ENCODE measurements at places on chromosomes 7 and 10.

DNA sequence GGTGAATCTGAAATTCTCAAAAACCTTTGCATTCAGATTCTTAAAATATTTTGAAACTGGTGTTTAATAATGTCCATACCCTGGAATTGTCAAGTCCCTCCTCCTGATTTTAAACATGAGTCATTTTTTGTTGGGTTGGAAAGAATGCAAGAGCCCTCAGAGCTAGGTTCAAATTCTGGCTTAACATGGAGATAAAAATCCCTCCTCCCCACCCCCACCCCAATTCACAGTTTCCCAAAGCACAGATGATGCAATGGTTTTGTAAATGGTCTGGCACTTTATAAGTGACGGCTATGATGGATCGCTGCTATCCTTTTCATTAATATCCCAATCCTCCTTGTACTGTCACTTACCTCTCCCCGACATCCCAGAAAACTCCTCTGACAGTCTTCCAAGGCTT lies 332.8 kb downstream of the PLXNA4 start:
- DNase-seq: no peak

GRCh38 chr7:94374721-94375566 lies 19.8 kb upstream of the COL1A2 start:
- peak; percentile 98 for DNase-seq

DNA sequence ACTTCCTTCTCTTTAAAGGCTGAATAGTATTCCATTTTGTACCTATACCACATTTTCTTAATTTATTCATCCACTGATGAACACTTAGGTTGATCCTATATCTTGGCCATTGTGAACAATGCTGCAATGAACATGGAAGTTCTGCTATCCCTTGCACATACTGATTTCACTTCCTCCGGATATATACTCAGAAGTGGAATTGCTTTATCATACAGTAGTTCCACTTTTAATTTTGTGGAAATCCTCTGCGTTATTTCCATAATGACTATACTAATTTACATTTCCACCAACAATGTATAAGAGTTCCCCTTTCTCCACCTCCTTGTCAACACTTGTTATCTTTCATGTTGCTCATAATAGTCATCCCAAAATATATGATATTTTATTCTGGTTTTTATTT lies 312.6 kb downstream of the PLXDC2 start:
- DNase-seq: no peak

GRCh38 chr7:25242678-25243077 lies 14.4 kb upstream of the NPVF start:
- no peak for DNase-seq

DNA sequence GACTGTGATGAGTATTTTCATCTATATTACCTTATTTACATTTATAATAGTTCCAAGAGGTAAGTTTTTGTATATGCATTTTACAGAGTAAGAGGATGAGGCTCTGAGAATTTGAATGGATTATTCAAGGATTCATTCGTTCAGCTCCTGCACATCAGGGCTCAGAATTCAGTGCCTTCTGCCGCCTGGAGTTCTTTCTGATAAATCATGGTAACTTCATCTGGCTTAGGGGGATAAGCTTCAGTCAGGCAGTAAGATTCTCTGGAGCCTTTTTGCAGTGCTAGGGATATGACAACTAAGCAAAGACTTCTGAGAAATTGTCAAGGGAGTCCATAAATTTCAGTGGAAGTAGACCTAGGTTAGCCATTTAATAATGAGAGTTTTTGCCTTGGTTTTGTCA lies 668.6 kb downstream of the NRG3 start:
- DNase-seq: no peak

GRCh38 chr10:124632064-124632531 lies 112.1 kb downstream of the FAM53B start:
- DNase-seq: no peak

- DNase-seq: no peak
Observed at GRCh38 chr10:22593636-22594198, 120.7 kb downstream of the PIP4K2A start.

DNA sequence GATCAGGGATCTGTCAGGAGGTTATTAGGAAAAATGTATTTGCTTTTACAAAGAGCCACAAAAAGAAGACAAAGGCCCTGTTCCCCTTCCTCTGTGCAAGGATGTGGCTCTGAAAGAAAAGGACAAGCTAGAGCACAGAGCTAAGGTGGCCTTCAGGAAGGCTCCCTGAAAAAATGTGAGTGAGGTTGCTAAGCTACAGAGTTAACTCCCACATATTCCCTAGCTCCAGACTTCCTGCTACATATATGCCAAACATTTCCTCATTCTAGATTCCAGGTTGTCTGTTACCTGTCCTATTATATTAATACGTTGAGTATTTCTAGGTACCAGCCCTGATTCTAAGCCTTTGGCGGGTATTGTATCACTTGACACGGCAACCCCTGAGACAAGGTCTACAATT lies 369.0 kb downstream of the PARD3 start:
- no peak for DNase-seq

- DNase-seq: no peak
Observed at GRCh38 chr10:31031205-31031557, 484 bp downstream of the ZNF438 start.

DNA sequence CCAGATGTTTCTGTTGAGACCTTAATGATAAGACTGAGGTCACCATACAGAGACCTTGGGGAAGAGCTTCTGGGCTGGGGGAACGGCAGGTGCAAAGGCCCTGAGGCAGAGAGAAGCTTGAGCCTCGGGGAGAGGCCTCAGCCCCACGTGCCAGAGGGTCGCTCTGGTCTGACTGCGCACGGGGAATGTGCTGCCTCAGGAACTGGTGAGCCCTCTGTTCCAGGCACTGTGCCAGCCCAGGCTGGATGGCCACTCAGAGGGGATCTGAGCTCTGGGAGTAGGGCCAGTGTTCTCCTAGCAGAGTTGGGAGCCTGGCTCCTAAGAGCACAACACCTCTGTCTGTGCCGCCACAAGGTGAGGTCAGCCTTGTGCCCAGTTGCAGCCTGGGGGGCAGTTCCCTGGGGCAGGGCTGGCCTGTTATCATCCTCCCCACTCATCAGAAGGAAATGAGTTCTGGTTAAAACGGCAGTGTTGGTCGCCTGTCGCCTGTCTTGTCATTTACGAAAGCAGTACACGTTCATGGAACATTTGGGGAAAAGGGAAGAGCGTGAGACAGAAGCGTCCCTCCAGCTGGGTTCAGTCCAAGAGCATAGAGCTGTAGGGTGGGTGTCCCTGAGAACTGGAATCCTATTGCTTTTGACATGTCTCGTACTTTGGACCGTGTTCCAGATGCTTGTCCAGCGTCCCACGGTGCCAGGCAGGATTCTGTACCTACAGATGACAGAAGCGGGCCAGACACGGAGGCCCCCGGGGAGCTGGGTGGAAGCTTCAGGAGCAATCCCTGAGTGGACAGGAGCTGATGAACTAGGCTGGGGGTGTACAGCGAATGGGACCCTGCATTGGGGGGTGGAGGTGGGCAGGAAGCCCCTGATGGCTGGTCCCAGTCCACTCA lies 4.3 kb downstream of the TTYH3 start:
- DNase-seq: no peak

DNA sequence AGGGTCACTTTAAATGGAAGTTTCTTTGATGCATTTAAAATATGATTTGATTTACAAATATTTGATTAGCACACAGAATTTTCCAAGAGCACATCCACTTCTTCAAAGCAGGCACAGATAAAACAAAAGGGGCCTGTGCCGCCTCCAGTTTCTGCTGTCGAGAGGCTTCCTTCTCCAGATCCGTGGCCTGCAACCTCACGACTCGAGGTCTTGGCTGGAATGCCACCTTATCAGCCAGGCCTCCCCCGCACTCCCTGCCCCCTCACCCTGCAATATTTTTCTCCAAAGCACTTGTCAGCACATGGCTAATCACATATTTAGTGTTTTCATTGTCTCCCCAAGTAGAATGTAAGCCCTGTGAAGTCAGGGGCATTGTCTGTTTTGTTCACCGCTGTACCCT lies 12.5 kb downstream of the PYROXD2 start:
- DNase-seq: no peak

- DNase-seq: no peak
Observed at GRCh38 chr10:102408131-102408727, 10.4 kb downstream of the PSD start.

DNA sequence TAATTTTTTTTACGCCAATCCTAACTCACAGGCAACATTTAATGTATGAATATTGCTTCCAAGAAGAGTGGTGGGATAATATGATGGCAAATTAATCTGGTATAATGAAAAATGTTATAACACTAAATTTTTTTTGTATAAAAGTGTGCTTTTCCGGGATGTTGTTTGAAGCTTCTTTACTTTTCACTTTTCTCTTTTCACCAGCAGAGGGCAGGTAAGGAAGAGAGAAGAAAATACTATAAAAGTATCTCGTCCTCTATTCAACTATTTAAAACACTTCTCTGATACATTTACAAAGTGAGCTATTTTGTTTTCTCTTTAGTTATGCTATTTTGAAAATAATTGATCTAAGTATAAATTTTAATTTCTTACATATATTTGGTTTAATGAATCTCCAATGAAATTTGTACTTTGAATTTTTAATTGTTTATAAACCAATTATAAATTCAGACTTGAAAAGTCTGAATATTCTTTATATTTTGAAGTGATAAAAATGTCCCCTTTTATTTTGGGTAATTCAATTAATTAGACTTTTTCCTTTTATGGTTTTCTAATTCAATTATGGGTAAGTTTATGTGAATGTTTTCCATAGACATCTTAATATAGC lies 20.7 kb upstream of the CFTR start:
- peak; percentile 44 for DNase-seq

DNA sequence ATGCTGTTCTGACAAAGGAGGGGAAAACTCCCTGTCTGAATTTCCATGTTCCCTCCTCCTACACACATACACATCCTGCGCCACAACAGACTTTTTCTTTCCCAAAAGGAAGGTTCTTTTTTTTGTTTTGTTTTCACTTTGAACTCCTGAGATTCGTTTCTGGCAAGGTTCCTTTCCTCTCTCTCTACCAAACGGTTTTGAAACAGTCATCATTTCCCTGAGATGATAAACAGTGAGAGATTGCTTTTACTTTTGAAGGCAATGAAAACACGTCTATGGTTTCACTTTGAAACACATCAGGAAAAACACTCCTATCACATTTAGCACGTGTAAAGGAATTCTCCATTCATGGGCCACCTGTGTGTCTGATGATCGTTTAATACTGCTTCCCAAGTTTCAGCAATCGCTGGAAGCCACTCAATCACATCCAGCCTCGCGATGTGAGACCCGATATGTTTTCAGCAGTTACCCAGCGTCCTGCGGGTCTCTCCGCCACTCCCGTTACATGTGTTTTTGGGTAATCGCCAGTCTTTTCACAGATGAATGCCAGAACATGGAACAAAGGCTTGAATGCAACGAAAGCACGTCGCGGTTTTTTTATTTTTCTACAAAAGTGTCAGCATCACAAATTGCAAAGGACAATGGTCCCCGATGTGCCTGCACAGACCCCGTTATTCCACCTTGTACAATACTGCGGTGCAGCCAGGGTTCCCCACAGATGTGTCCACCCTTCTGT lies 62.8 kb upstream of the CUX1 start:
- peak; percentile 79 for DNase-seq

GRCh38 chr10:11724938-11725776 lies 17.0 kb upstream of the ECHDC3 start:
- peak; percentile 76 for DNase-seq

GRCh38 chr10:13615650-13616300 lies 29.0 kb downstream of the PRPF18 start:
- no peak for DNase-seq

DNA sequence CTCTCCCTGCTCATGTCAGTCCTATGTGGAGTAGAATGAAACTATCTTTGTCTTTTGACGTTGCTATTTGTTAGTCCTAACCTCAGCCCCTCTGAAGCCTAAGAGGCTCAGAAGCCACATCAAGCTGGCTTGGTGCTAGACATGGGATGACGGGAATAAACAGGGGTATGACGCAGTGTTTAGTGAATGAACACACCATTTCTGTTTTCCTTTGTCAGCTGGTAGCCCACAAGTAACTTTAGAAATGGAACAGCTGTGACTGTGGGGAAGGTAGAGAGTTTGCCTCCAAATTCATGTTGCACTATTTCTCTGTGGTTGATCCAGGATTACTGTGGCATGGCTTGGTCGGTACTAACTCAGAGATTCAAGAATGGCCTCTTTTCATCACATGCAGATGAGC lies 31.3 kb downstream of the COX15 start:
- DNase-seq: no peak

- no peak for DNase-seq
Observed at GRCh38 chr7:82567356-82567755, 123.8 kb upstream of the CACNA2D1 start.

DNA sequence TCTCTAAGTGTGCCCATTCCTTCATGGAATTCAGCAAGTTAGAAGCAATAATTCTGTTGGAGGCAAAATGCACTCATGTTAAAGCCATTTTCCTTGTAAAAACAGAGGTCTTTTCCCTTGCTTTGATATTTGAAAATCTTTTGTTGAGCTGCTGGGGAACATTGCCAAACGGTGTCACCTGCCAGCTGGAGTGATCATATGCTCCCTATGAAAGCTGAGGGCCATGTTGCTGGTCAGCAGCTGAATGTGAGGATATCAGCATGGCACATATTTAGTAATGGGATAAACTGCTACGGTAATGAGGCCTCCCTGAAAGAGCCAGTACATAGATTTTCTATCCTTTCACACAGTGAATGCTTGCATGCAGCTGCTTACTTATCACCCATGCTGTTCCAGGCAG lies 224.3 kb downstream of the THSD7A start:
- DNase-seq: no peak

DNA sequence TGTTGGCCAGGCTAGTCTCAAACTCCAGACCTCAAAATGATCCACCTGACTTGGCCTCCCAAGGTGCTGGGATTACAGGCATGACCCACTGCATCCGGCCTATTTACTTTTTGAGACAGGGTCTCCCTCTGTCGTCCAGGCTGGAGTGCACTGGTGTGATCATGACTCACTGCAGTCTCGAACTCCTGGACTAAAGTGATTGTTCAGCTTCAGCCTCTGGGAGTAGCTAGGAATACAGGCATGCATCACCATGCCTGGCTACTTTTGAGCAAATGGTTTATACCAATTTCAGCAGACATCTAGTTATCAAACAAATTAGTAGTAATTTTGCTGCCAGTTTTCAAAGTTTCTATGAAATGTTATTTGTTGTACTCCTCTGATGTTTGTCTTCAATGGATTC lies 2.2 kb upstream of the WAC start:
- DNase-seq: no peak

DNA sequence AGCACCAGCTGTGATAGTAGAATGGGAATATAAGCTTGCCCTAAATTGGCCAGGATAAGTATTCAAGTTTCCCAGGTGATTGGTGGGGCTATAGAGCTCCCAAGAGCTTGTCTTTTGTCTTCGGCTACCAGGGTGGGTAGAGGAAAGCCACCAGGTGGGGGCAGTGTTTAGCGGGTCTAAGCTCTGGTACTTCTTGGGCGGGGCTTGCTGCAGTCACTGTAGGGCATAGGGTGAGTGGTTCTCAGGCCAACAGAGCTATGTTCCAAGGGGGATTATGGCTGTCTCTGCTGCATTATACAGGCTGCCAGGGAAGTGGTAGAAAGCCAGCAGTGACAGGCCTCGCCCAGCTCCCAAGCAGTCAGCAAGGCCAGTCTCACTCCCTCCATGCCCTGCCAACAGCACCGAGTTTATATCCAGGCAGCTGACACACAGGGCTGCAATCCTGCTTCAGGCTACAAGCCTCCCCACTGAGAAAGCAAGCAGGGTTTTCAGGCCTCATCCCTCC lies 110.7 kb downstream of the ZNF467 start:
- DNase-seq: peak; percentile 49
